ENCODE measurements at places on chromosomes 3 and 15.

DNA sequence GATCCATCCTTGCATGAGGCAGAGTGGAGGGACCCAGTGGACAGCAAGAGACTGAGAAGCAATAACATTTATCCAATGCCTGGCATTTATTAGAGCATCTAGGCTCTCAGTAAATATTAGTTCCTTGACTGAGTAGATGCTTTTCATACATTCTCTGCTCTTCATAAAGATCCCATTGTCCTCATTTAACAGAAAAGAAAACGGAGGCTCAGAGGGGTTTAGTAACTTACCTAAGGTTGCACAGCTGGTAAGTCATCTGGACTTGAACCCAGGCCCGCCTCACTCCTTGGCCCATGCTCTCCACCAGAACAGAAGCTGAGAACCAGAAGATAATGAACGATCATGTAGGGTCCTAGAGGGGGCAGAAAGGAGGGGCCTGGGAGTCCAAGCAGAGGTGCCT is 52.2 kb upstream of the SEC22A start:
- no peak for DNase-seq

DNA sequence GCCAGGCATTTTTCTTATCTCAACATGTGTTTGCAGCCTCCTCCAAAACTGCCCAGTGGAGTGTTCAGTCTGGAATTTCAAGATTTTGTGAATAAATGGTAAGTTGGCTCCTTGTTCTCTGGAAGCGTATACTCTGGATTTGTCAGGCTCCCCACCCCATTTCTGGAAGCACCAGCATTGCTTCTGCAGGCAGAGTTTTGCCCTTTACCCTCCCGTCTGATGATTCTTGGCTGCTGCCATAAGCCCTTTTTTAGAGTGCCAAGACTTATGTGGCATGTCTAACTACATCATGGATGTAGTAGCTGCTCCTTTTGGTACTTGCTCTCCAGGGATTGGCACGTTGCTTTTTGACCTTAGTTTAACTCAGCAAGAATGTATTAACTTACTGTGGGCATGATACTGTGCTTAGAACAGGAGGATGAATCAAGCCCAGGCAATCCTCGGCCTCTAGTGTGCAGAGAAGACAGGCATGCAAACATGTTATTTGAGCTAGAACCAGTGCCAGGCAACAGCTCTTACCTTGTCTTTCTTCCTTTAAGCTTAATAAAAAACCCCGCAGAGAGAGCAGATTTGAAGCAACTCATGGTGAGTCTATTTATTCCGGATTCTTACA is 8.3 kb downstream of the SNAPC5 start:
- no peak for DNase-seq

DNA sequence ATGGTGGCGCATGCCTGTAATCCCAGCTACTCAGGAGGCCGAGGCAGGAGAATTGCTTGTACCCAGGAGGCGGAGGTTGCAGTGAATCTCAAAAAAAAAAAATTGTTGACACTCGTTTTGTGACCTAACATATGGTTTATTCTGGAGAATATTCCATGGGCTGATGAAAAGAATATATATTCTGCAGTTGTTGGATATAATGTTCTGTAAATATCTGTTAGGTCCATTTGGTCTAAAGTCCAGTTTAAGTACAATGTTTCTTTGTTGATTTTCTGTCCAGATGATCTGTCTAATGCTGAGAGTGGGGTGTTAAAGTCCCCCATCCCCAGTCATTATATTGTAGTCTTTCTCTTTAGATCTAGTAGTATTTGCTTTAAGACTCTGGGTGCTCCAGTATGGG is 15.6 kb downstream of the IL20RB start:
- DNase-seq, result no peak

DNA sequence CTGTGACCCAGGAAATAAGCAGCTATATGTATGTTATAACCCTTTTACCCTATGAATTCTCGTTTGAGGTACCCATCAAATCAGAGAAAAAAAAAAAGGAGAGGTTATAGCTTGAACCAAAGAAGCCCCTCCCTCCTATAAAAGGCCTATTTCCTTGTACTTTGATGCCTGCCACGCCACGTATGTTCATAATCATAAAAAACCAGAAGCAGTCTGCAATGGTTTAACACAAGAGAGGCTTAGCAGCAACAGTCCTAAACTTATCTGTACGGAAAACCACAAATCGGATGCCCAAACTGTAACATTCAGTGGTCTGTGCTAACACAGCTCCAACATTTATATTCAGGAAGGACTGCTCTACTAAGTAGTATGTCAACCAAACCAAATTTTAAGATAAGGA is 21.2 kb downstream of the CCR8 start:
- no peak for DNase-seq

DNA sequence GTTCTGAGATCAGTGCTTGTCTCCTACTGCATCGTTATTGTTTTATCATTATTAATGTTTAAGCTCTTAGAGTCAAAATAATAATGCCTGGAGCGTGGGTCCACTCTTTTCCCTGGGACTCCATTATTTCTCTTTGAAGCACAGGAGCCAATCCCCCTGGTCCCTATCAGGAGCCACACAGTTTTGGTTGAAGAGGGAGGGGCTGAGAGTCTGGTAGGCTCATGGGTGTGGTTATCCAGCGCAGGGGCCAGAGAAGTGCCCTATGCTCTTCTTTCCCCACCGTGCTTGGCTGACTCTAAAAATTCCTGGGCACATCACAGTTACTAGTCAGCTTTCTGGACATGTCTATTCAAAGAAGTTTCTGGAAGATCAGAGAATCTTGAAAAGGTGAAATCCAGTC is 121.5 kb downstream of the DNAJB8 start:
- DNase-seq, result no peak

- no peak for DNase-seq
These were observed 161.3 kb downstream of the ABHD5 start for GRCh38 chr3:43852066-43852465.

DNA sequence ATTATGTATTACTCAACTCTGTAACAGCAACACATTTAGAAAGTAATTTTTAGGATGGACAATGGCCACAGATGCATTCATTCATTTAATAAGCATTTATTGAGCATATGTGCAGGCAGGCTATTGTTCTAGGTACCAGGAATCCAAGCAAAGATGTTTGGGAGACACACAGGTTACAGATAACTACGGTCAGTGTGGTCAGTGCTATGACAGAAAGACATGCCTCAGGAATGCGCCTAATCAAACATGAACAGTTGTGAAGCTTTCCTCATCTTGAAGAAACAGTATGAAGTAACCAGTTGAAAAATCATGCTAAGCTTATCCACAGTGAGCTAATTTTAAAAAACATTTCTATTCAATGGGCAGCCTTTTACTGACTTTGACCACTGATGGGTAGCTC is 155.4 kb upstream of the CCDC54 start:
- DNase-seq, result no peak

DNA sequence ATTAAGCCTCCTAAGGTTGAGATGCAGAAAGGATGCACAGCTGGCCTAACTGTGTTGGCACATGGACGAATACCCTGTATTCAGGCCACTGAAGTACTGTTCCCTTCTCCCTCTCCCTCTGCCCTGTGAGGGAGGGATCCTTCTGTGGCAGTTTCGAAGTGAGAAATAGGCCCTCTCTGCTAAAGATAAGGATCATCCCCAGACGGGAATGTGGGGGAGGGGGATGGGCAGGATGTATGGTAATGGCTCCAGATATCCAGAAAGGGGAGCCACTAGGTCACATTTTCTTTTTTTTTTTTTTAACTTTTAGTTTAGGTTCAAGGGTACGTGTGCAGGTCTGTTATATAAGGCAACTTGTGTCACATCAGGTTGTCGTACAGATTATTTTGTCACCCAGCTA is 463.1 kb downstream of the TBL1XR1 start:
- DNase-seq, result no peak

DNA sequence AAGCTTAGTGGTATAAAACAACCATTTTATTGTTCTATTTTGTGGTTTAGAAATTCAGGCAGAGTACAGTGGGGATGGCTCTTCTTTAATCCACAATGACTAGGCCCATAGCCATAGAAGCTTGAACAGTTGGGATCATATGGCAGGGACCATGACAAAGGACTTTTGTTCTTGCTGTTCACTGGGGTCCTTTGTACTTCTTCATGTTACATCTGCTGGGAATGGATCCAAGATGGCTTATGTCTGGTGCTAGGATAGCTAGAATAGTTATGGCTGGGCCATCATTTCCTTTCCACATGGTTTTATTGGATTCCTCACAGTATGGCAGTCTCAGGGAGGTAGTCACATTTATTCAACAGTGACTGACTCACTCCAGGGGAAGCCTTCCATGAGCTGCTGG is 427.9 kb upstream of the AGTR1 start:
- DNase-seq, result no peak

DNA sequence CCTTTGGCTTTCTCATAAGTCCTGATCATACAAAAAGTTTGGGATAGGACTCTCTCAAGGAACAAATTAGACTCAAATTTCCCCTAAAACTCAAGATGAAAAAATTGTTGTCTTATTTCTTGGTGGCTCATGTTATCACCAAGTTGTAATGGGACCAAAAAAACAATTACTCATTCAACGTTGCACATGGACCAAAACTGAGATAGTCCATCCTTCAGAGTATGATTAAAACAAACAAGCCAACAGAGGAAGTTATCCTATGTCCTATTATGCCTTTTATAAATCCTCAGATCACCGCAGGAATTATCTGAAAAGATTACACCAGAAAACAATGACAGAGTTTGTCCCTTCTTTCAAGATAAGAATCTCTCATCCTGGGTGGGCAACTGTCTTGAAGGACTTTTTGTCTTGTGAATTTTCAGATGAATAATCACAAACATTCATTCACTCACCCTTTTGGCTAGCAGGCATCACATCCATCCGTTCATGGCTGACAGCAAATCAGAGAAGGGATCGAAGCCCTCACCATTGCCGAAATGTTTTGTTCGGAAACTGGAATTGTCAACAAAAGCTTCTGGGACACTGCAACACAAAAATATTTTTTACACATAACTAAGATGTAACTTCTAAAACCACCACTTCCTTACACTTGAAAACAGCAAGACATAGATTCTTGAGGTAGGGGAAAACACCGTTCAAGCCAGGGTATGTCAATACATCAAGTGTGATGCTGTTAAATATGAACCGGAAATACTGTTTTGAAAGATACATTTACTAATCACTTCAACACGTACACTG is 90.4 kb downstream of the FOXP1 start:
- no peak for DNase-seq

DNA sequence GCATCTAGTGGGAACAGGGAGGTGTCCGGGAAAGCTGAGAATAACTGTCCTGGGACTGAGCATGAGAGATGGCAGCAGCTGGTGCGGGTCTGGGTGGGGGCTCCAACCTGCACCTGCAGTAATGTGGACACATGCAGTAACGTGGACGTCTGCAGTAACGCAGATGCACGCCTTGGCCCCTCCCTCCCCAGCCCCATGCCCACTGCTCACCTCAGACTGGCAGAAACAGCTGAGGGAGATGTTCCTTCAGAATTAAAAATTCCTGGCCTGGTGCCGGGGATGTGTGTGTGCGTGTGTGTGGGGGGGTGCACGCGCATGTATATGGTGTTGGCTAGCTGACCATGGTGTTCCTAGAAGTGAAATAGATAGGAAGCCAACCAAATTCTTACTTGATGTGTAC is 86.7 kb upstream of the OXTR start:
- no peak for DNase-seq

DNA sequence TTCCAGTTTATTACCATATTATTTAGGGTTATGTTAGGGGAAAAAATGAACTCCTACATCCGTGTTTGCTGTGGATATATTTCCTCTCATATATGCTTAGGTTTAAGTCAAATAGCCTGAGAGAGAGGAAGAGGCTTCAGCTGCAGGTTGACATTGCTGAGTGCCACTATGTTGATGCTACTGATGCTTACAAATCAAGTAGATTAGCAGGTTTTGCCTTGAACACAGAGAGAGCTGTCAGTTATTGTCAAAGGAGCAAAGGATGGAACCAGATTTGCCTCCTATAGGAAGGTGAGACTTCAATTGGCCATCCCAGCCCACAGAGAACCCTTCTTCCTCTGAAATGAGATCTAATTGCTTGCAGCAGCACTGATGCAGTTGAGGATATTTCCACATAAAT is 339.2 kb downstream of the CADM2 start:
- DNase-seq, result no peak

- no peak for DNase-seq
These were observed 111.3 kb downstream of the ARRDC4 start for GRCh38 chr15:98071786-98072185.

GRCh38 chr15:40254452-40254851 is 15.6 kb downstream of the PAK6 start:
- DNase-seq, result no peak

DNA sequence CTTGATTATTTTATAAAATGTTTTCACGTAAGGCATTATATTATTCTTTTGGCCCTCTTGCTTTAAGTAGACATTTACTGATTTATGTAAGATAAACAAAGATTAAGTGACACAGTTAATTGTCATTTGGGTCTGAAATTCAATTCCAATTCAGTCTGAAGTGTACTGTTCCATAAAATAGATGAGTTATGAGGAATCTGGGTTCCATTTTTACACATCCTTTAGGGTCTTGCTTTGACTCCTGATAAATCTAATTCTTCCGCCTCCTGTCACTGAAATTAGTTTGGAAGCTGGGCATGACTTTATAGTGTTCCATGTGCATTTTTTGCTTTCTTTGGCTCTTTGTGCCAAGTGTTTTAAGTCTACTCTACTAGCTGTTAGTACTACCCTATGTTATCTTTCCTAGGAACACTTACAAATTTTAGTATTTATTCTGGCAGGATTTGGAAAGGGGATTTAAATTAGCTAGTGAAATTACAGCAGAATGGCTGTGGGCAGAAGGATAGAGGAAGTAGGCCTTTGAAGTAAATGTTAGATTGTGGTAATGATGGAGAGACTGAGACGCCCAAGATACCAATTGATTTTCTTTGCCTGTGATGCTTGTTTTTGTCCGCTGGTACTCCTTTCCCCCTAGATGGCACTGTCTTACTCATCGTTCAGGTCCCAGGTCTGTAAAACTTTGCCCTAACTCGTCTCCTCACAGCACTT is 14.3 kb downstream of the ARL8B start:
- DNase-seq, result peak; percentile 21

- no peak for DNase-seq
These were observed 19.0 kb upstream of the TSEN2 start for GRCh38 chr3:12465151-12465835.

DNA sequence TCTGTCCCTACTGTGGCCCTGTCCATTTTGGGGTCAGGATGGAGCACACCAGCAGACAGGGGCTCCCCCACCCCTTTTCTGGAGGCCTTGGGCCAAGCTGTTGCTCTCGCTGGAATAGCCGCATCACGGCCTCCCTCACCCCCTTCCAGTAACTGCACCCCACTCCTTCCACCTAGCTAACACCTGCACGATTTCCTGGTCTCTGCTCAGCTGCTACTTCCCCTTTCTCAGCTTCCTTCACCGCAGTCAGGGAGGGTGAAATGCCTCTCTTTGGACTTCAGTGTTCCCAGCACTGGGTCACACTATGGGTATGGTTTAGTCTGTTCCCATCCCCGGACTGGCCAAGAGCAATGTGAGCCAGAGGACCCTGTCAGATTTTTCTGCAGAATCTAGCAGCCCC is 400.2 kb downstream of the MCTP2 start:
- DNase-seq, result no peak

- no peak for DNase-seq
These were observed 3.0 kb upstream of the PIAS1 start for GRCh38 chr15:68051109-68051508.
